ENCODE measurements at places on chromosomes 5 and 9.

DNA sequence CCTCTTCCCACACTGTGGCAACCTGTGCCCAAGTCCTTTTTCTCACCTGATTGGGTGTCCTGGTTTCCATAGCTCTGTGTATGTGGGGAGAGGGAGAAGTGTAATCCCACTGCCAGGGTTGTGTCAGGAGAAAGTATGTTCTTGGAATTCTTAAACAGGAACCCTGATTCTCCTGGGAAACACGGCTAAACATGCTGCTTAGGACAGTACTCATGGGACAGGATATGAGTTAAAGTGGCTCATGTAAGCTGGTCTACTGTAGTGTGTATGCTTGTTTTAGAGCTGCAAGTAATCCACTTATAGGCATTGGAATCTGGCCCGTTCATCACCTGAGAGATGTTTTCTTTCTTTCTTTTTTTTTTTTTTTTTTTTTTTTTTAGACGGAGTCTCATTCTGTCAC lies 23.9 kb downstream of the ARHGEF28 start:
- no peak for ATAC-seq

- no peak for ATAC-seq
Measured at GRCh38 chr5:153674356-153674755, 183.9 kb downstream of the GRIA1 start.

- ATAC-seq, result no peak
Measured at GRCh38 chr9:121367306-121368137, 2.5 kb downstream of the STOM start.

DNA sequence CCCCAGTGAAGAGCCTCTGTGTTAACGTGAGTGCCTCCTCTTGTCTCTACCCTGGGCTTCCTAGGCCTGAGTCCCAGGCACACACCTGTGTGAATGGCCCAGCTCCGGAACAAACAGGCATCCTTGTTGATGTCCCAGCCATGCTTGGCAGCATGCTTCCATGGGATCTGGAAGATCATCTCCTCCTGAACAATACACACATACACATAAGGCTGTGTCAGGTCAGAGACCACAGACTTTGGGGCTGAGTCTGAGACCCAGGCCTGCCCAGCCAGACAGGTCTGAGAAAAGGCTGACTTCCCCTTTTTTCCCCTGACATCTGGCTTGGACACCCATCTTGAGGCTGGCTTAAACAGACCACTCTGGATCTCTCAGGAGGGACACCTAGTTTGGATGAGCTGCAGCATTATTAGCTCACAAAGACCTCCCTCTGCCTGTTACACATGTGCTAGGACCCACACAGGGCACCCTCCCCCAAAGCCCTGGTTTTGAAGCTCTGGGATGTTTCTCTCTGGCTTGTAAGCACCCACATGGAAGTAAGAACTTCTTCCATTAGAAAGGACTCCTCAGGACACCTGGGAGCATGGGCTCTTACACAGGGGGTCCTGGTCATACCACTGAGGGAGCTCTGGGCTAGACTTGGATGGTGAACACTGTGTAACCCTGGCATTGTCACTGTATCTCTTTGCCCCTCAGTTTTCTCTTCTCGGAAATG lies 2.6 kb downstream of the IRF1 start:
- ATAC-seq, result no peak

DNA sequence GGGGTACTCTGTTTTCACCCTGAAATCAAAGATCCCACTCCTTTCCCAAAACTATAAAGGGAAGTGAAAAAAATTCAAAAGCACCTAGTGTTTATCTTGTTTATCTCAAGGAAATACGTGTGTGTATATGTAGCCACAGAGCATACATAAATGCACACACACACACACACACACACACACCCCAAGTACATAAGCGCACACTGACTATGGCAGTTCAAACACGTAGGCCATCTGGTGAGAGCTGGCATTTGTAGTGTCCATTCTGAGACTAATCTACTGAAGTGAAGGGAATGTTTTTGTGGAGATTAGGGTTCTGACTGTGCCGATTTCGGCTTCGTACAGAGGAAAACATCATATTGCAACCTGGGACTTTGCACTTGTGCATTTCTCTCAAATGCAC lies 451.7 kb downstream of the BNC2 start:
- no peak for ATAC-seq

All from SK-N-SH treated with all-trans-retinoic acid at 6 μM for 48 hours (cell line).